ENCODE measurements at places on chromosomes 3 and 15. TPM values are rescaled to one million over a fixed set of nuclear protein-coding genes. Genes with fewer than 3 reads are reported as not detected.

DNA sequence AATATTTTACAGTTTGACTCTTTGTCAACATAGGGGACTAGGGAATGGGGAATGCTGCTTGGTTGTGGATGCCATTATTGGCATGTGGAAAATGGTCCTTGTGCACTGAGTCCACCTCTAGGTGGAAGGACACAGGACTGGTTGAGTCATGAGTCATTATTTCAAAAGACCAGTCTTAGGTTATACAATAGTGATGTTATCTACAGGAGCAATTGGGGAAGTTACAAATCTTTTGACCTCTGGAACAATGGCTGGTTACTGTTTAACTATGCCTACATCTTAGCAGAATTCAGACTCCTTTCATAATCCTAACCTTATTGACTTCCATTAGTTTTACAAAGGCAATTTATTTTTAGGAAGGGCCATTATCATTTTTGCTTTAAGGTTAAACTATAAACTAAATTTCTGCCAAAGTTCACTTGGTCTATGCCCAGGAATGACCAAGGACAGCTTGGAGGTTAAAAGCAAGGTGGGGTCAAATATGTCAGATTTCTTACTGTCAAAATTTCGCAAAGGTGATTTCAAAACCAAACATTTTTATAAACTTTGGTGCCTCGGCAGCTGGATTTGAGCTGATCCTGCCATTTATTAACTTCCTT, 11.8 kb upstream of the CCR8 start:
- DNase-seq: no peak

DNA sequence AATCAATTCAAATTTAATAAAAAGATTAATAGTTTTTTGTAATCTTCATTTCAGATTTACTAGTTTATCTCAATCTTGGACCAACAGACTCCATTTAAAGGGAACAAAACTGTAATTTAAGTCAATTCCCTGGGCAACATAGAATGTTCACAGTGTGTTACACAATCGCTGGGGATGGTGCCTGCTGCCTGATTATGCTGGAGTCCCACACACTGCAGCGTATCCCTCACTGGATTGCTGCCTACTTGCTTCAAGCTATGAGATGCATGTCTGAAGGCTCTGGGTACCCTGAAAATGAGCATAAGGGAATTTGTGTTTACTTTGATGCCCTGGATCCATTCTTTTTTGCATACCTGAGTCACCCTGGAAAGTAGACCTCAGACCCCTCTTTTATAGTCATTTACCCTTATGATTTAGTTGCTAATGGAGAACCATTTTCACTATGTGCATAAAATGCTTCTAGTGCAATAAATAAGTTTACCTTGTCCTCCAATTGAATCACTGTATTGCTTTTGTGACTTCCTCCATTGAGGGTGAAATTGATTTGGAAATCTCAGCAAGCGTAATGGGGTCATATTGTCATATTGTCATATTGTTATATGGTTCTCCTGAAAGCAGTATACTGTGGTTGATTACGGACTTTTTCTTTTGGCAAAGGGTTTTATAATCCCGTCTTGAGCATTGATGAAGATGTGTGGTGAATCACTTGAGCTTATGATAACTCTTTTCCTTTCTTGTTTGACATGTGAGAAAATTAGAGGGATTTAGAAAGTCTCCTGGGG, 35.9 kb downstream of the ITPR1 start:
- no peak for DNase-seq

GRCh38 chr3:148873977-148874376, 8.9 kb downstream of the CPA3 start:
- no peak for DNase-seq

DNA sequence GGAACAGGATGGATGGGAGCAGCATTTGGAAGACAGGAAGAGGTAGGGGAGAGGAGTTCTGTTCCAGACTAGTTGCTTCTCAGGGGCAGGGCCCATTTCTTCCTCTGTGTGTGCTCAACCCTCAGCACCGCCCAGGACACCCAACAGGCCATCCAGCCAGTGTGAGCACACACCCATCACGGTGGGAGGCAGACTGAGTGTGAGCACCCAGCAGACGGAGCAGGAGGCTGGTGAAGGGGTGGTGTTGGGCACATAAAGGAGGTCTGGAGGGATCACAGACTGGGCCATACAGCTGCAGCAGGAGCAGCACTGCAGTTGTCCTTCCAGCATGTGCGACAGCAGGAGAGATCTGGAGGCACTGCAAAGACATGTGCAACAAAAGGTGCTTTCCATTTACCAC, 88.4 kb upstream of the PLXNA1 start:
- no peak for DNase-seq

- DNase-seq: peak; percentile 64
Observed at GRCh38 chr15:74036271-74037170, 42.0 kb downstream of the PML start.

- no peak for DNase-seq
Observed at GRCh38 chr3:69665026-69665737, 74.1 kb upstream of the MITF start.

DNA sequence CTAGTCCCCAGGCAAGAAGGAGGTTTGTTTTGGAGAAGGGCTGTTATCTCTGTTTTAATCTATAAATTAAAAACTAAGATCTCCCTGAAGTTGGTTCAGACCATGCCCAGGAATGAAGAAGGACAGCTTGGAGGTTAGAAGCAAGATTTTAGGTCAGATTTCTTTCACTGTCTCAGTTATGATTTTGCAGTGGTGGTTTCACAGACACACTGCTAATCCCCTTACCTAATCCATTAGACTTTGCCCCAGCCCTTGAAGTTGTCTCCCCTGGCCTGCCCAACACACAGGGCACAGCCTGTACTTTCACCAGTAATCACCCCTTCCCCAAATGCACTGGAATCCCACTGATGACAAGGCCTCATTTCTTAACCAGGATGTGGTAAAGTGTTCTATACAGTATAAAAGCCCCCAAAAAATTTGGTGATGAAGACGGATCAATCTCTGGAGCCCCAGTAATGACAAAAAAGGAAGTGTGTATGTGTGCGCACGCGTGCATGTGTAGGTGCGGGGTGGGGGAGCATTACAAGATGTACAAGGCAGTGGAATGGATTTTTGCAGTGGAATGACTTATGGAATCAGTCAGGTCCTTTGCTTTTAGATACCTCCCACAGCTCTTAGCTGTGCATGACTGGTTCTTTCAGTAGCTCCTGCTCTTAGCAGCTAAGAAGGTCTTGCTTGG, 73.1 kb upstream of the TERB2 start:
- DNase-seq: no peak

- DNase-seq: no peak
Observed at GRCh38 chr3:106610362-106610959, 741.6 kb upstream of the CBLB start.

DNA sequence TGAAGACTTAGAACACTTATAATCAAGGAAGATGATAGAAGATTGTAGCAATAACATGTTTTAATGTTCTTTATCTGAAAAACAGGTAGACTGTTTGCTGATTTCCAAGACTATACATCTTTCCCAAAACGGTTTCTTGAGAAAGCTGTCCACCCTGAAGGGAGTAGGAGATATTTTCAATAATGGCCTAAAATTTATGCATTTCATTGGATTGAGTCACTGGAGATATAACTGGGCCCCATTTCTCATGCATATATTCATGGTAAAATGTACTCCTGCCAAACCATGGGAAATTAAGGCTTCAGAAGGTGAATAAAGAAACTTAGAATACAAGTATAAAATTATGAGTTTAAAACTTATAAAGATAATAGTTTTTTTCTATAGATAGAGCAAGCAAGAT, 143.9 kb downstream of the LSAMP start:
- DNase-seq: no peak

- DNase-seq: no peak
Observed at GRCh38 chr3:53192608-53193007, 31.6 kb downstream of the PRKCD start.

DNA sequence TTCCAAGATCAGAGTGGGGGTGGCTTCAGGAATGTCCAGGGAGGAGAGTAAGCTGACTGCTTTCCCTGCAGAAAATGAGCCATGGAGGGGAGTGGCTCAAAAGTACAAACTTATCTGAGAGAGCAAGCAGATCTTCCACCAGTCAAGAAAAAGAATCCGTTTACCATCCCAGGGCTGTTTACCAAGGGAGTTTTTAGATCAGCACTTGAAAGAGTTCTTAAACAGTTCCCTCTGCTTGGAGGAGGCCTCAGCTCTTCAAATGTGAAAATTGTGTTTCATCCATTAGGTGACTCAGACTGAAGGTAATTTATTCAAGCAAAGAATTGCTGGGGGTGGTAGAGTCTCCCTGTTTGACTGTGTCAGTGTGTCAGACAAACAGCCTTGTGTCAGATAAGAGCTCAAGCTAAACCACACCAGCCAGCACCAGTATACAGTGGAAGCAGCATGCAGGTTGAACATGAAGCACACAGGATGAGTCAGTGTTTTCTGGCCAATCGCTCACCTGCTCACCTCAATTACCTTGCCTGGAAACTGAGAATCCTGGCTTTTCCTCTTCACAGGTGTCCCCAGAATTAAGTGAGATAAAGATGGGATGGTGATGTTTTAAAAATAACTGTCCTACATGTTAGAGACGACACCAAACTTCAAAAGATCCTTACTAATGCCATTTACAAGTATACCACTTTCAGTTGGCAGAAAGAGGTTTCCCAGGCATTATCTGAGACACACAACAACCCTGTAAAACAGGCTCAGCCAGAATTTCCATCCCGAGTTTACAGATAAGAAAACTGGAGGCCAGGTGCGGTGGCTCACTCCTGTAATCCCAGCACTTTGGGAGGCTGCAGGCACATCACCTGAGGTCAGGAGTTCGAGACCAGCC, 21.7 kb downstream of the SH3BP5 start:
- DNase-seq: no peak

GRCh38 chr3:152964911-152965609, 130.1 kb downstream of the P2RY1 start:
- DNase-seq: no peak

DNA sequence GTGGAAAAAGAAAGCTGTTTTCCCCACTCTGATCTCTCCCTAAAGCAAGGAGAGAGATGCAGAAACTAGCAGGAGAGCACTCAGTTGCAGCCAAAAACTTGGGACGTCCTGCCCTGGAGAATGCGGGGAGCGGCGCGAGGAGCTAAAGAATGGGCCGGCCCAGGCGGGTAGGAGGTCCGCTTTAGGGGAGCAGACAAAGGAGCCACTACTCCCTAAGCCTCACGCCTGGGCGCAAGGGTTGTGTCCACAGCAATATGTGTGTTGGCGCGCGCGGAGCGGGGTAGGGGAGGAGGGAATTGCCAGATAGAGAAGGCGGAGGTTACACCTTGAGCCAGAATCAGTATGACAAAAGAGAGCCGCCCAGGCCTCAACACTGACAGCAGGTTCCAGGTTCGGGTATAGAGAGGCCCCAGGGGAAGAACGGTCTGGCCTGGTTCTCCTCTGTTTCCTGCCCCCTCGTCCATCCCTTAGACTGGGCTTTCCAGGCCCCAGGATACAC, 2.9 kb downstream of the WNT5A start:
- no peak for DNase-seq

DNA sequence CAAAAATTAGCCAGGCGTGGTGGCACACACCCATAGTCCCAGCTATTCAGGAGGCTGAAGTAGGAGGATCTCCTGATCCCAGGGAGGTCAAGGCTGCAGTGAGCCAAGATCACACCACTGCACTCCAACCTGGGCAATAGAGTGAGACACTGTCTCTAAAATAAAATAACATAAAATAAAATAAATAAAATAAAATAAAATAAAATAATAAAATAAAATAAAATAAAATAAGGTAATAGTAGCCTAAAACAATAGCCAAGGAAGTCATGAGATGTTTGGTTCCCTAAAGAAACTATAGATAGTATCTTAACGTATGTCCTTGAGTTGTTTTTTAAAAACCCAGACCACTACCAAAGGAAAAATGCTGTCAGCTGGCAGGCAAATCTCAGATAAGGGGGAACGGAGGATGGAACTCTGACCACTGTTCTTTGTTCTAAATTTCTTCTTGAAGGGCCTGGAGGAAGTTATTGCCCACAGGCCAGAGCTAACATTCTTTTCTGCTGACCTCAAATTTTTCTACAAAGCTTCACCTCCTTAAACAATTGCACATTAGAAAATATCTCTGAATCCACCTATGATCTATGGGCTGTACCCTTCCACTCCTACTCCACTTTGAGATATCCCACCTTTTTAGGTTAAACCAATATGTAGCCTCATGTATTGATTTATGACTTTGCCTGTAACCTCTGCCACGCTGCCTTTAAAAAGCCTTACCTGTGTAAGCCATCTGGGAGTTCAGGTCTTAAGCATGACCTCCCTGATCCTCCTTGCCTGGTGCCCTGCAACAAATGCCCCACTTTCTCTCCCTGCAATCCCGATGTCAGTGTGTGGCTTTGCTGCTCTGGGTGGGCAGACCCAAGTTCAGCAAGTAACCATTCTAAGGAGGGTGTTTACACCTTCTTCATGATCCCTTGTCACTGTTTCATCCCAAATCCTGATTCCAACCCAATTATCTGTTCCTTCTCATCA, 126.2 kb upstream of the BHLHE40 start:
- DNase-seq: no peak

DNA sequence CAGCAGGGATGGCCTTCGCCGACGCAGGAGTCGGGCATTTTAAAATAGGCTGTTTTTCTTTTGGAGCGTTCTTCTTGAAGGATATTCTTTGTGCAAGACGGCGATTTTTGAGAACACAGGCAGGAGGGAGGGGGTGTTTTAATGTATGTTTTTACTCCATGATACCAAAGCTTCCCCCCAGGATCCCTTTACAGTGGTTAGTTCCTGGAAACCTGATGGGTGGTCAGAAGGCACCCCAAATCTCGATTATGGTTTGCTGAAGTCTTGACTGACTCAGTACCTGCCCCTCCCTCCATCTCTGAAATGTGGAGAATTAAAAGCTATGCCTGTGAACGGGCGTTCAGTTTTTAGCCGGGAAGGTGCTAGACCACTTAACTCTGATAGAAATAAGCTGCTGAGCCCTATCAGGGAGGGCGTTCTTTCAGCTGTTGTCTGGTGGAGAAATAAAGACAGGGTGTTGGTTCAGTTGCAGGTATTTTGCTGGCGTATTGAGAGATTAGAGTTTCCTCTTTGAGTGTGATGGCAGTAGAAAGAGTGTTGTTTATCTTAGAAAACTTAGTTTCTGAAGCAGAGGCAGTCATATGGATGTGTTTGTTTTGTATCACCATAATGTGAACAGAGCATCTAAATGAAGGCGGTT, 3.4 kb downstream of the IGF1R start:
- no peak for DNase-seq

GRCh38 chr15:75195122-75195765, 6.4 kb upstream of the C15orf39 start:
- no peak for DNase-seq

GRCh38 chr3:8460815-8461456, 40.7 kb upstream of the LMCD1 start:
- DNase-seq: no peak

- DNase-seq: no peak
Observed at GRCh38 chr15:88187195-88187594, 69.3 kb downstream of the NTRK3 start.

DNA sequence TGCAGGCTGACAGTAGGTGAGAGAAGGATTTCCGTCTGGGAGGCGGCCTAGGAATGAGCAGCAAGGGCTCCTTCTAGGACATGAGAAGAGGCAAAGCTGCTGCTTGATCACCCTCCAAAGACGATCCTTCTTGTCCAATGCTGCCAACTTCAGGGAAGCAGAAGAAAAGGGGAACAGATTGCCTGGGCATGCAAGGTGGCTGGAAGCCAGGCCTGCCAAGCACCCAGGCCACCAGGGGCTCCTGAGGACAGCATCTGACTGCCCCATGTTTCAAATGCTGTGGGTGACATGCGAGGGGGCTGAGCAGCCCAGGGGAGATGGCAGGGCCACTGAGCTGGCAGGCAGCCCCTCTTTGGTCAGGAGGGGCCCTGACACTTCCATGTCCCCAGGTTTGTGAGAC, 3.3 kb upstream of the GRIP2 start:
- no peak for DNase-seq

The SLC22A14 gene
- 0.44 TPM for polyA plus RNA-seq

The ILDR1 gene
- 8.1 TPM for polyA plus RNA-seq

The CFAP100 gene
- polyA plus RNA-seq: 0.55 TPM

The ISLR2 gene
- 0.54 TPM for polyA plus RNA-seq

All from right renal cortex interstitium (tissue), 3 donors.